Activated CD4-positive, alpha-beta memory T cell treated with anti-CD3 and anti-CD28 coated beads, Interleukin-2, amount 10 ng/mL, durations not matched to agents 7 days and 5 days (primary cell): ENCODE measurements at places on chromosomes 3 and 15. TPM values are rescaled to one million over a fixed set of nuclear protein-coding genes. Genes with fewer than 3 reads are reported as not detected.

Gene COL6A5
- total RNA-seq: 0.05 TPM

Gene SEMA5B
- not detected for total RNA-seq

Gene OR5K2
- total RNA-seq: not detected

Gene UBA3
- total RNA-seq: 96.9 TPM

Gene C3orf22
- not detected for total RNA-seq

Gene SYNM
- total RNA-seq: 5.5 TPM

Gene ITPKA
- 0.48 TPM for total RNA-seq

Gene UBAP1L
- total RNA-seq: 3.3 TPM

Gene CHDH
- total RNA-seq: 9.0 TPM

Gene GNAT1
- total RNA-seq: not detected

Gene SEMA3G
- total RNA-seq: 0.20 TPM

Gene GOLGA6D
- not detected for total RNA-seq
